ENCODE measurements at places on chromosomes 2 and 18. TPM values are rescaled to one million over a fixed set of nuclear protein-coding genes. Genes with fewer than 3 reads are reported as not detected.

DNA sequence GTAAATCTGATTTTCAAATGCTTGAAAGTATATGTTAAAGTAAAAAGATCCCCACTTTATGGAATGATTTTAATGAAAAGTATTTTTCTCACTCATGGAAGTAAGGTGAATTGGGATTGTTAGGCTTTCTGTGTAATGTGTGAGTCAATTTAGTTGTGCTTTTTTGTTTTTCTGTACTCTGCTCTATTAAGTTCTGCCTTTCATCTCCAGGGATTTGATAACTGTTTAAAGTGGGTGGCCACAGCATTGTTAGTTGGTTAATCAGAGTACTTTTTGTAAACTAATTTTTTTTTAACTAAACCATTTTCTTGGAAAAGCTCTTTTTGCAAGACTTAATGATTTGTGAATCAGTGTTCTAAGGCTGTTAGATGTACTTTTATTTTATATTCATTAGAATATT is 76.8 kb downstream of the ABI2 start:
- no peak for DNase-seq

DNA sequence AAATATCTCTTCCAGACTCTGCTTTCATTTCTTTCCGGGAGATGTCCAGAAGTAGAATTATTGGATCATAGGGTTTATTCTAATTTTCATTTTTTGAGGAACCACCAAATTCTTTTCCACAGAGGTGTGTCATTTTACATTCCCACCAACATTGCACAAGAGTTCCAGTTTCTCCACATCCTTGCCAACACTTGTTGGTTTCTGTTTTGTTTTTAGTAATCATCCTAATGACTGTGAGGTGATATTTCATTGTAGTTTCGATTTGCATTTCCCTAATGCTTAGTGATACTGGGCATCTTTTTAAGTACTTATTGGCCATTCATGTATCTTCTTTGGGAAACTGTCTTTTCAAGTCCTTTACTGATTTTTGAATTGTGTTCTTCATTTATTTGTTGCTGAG is 513.1 kb downstream of the PARD3B start:
- DNase-seq = no peak

Gene PPIG
- 59.2 TPM for total RNA-seq

Gene OSR1
- total RNA-seq = 34.7 TPM

Gene GALNT13
- total RNA-seq = 13.6 TPM

Gene IL1B
- total RNA-seq = 3.5 TPM

Gene ESCO1
- total RNA-seq = 22.0 TPM

Gene SPATA3
- total RNA-seq = not detected
